ENCODE measurements at places on chromosomes 1 and 21.

- no peak for DNase-seq
Measured at GRCh38 chr1:245751116-245751515, 596.3 kb downstream of the KIF26B start.

GRCh38 chr21:42040411-42041180 is 30.4 kb upstream of the ZBTB21 start:
- DNase-seq: no peak

- DNase-seq: no peak
Measured at GRCh38 chr1:98887507-98887906, 117.2 kb downstream of the PLPPR5 start.

- no peak for DNase-seq
Measured at GRCh38 chr1:180970333-180971079, 52.2 kb downstream of the STX6 start.

GRCh38 chr1:180981596-180982387 is 40.9 kb downstream of the STX6 start:
- no peak for DNase-seq

DNA sequence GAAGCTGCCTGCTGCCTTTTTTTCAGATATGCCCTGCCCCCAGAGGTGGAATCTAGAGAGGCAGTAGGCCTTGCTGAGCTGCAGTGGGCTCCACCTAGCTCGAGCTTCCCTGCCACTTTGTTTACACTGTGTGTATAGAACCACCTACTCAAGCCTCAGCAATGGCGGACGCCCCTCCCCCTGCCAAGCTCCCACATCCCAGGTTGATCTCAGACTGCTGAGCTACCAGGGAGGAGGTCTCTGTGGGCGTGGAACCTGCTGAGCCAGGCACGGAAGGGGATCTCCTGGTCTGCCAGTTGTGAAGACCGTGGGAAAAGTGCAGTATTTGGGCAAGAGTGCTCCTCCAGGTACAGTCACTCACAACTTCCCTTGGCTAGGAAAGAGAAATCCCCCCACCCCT is 65.1 kb downstream of the MSH4 start:
- no peak for DNase-seq

GRCh38 chr1:26684763-26685508 is 10.9 kb upstream of the ARID1A start:
- no peak for DNase-seq

- no peak for DNase-seq
Measured at GRCh38 chr1:94117259-94117851, 3.6 kb downstream of the ABCA4 start.

DNA sequence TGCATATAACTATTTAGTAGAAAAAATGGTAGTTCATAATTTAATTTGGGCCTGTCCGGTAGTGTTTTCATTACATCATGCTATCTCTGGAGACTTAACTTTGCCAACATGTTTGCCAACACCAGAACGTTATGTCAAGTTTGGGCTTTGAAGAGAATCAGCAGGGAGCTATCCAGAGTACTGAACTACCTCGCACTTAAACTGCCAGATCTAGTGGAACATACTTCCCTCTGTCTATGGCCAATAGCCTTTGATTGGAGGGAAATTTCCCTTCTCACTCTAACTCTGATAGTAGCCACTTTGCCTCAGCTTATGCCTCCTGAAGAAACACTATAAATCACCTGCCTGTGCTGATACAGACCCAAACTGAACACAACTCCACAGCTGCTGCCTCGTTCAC is 10.0 kb downstream of the LRRC53 start:
- DNase-seq: no peak

DNA sequence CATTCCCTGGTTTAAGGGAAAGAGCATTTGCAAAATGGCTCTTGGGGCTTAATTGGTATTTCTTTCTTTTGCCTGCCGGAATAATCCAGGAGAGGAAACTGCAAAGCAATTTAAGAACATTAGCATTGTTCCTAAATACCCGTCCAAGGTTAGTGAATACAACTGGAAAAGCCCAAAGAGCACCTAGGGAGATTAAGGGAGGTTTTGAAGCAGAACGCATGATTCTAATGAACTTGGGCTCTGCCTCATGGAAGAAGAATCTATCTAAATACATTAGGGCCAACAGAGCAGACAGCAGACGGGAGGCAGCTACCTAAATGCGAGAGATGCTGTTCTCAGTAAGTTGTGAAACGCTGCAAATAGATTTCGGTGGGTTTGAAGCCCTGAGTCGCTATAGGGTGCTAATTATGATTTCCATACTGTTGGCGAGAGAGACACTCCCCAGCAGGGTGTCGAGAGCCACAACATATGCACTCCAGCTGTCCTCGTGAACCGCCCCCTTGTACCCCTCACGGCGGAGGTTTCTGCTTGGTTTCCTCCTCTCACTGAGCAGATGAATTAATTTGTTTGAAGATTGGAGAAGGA is 326.7 kb upstream of the CAMK1G start:
- no peak for DNase-seq

DNA sequence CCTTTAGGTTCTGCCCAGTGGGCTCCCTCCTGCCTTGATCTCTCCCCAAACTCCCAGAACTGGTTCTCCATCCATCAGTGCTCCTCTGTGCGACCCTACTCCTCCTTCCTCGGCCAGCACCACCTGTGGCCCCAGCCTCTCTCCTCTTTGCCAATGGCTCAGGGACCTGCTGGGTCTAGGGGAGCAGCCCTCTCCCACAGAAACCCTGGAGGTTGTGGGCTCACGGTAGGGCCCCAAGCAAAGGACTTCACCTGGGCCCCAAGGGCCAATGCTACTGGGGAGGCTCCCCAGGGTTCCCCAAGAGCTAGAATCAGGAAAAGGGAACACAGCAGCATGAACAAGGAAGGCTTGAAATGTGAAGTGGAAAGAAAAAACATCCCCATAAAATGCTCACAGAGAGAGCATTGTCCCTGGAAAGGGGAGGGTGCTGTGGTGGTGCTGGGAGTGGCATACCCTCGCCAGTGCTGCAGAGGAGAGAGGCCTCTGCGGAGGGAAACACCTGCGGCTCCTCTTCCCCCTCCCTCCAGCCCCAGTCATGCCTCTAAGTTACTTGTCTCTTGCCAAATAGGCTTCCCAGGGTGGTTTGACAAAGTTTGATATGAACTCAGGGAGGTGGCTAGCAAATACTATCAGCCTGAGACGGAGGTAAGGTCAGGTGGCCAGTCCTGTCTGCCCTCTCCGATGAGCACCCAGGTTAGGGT is 2.5 kb downstream of the TMEM63A start:
- DNase-seq: peak; percentile 84

DNA sequence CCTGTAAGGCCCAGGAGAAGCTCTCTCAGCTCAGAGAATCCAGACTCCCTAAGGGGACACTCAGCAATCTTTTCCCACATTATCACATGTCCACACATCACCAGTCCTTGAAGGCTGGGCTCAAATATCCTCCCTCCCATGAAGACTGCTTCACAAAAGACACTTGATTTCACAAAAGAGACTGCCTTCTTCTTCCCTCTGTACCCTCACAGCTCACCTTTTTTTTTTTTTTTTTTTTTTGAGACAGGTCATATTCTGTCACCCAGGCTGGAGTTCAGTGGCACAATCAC is 1.5 kb downstream of the CD58 start:
- DNase-seq: no peak

DNA sequence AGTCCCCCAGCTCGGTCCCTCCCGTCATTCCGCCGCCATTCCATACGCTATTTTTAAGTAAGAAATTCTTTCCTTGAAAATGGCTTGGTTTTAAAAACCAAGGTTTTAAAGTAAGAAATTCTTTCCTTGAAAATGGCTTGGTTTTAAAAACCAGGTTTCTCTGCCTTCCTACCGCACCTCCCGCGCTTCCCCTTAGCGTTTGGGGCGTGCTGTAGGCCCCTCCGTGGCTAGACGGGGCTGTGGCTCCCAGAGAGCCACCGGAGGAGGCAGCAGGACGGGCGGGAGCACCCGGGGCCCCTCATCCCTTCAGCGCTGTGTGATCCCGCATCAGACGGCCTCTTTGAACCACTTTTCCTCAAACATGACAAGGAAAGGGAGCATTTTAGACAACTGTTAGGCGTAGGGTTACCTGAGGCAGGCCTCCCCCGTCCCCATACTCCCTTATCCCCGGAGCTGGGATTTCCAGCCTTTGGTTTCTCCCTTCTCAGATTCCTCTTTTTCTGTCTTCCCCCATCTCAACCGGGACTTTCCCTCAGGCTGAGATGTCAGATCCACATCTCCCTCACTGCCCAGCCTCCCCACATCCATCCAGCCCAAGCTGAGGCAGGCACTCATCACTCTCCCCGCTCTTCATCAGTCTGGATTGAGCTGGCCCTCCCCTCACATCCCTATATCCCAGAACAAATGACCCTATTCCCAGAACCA is 541 bp upstream of the CD58 start:
- DNase-seq: no peak

- DNase-seq: no peak
Measured at GRCh38 chr1:110188035-110188618, 22.0 kb upstream of the KCNC4 start.

- no peak for DNase-seq
Measured at GRCh38 chr1:94255476-94255875, 18.1 kb upstream of the ARHGAP29 start.

DNA sequence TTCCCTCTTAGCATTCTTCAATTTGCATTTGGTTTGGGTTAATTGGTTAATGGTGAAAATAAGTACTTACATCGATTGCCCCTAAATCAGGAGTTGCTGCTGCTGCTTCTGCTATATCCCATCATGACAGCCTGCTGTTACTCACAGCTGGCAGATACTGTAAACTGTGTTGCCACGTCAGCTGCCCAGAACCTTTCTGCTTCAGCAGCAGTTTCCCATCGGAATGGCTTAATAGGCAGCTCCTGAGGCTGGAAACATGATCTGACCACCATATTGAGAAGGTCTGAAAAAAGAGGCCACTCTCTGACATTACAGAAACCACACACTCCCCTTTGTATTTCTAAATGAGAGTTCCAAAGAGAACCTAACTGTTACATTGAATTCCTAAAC is 14.3 kb upstream of the SEC16B start:
- no peak for DNase-seq

GRCh38 chr1:115982400-115982799 is 6.1 kb downstream of the SLC22A15 start:
- DNase-seq: no peak

DNA sequence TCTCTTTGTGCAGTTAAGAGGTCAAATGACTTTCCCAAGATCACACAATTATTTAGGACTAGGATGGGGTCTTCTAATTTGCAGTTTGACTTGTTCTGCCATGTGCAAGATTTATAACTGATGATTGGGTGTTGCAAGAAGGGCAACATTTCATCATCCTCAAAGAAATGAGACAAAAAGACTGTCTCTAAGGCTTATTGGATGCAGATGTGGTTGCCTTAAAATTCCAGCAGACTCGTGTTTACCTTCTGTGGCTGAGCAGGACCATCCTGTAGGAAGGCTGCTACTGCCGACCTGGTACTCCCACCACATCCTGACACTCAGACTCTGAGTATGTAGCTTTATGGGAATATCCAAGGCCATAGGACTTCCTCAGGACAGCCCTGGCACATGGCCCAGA is 99.9 kb upstream of the SGIP1 start:
- no peak for DNase-seq

GRCh38 chr1:171355727-171356126 is 41.7 kb downstream of the FMO4 start:
- DNase-seq: no peak
